ENCODE measurements at places on chromosomes 6 and 20.

- no peak for DNase-seq
Measured at GRCh38 chr6:166650824-166651807, 24.1 kb upstream of the RPS6KA2 start.

GRCh38 chr6:41189967-41190366 lies 11.0 kb downstream of the TREML2 start:
- no peak for DNase-seq

GRCh38 chr20:9985773-9986172 lies 49.0 kb upstream of the ANKEF1 start:
- no peak for DNase-seq

- DNase-seq: no peak
Measured at GRCh38 chr20:53806683-53807401, 213.2 kb upstream of the ZNF217 start.

DNA sequence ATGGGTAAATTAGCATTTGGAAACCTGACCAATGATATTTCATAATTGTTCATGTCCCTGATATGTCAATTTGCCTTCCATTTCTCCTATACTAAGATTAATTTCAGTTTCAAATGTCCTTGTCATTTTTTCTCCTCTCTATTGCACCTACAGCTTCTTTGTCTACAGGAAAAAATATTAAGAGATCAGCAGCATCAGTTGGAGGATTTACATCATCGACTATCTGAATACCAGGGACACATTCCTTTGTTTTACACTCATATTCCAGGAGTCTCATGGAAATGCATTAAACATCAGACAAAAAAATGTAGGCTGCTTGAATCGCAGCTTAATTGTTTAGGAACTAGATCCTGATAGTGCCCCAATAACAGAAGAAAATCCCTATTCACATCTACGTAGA lies 188.2 kb downstream of the PRKN start:
- peak; percentile 35 for DNase-seq

GRCh38 chr20:62197801-62198200 lies 15.0 kb downstream of the MTG2 start:
- no peak for DNase-seq

GRCh38 chr20:21161926-21162325 lies 36.0 kb downstream of the KIZ start:
- no peak for DNase-seq

DNA sequence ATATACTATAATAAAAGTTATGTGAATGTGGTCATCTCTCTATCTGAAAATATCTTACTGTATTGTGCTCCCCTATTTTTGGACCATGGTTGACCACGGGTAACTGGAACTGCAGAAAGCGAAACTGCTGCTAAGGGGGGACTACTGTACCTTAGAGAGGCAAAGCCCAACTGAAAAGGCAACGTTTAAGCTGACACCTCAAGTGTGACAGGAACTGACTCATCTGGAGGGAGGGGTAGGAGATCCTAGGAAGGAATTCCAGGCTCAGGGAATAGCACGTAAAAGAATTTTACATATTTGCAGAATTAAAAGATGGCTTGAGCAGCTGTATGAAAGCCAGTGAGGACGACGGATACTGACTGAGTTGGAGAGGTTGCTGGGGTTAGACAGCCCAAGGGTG lies 34.8 kb downstream of the ELOVL2 start:
- DNase-seq: peak; percentile 86

DNA sequence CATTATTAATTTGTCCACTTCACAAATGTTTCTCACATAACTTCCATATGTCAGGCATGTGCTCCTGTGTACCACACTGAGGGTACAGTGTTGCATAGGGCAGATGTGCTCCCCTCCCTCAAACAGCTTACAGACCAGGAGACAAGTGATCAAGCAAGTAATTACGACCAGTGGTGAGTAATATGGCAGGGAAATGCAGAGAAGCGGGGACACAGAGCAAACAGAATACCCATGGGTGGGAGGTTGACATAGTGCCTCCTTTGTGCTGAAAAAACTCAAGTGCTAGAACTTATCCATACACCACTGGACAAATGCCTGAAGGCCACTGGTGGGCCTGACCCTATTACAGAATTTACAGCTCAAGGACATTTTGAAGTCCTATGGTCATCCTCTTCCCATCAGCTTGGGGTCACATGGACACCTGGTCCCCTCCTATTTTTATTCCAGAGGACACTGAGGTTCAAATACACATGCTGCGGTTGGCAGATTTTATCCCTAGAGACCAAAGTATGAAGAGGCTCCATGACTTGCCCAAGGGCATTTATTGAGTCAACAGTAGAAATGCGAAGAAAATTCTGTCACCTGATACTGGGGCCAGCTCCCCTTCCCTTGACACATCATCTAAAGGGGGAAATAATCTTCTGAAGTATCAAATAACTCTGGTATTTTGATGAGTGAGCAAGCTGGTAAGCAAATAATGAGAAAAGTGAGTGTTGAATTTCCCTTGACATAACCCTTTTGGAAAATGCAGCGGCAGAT lies 116.6 kb downstream of the QRSL1 start:
- peak; percentile 18 for DNase-seq

GRCh38 chr6:100923481-100924165 lies 42.5 kb upstream of the ASCC3 start:
- peak; percentile 1 for DNase-seq

DNA sequence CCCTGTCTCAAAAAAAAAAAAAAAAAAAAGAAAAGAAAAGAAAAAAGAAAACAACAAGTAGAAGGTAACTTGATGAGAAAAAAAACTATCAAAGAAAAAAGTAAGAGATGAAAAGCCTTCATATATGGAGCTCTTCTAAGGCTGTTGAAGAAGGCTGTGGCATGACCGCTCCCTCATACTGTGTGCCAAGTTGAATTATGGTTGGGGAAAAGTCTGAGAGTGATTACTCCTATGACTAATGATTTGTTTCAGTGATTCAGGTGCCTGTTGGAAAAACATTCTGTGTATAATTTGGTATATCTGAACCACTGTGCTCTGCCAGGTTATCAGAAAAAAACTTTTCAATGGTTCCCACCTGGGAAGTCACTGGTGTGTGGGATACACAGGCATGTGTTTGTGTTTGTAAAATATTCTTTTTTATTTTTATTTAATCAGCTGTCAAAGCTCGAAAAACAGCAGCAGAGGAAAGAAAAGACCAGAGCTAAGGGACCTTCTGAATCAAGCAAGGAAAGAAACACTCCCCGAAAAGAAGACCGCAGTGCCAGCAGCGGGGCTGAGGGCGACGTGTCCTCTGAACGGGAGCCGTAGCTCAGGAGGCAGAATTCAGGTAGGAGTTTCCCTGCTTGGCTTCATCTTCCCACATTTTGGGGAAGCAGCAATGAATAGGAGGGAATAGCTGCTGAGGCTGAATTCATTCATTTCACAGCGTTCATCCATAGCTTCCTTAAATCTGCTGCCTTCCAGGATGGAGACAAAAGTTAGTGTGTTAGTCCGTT lies 69.7 kb upstream of the SCP2D1 start:
- DNase-seq: no peak

DNA sequence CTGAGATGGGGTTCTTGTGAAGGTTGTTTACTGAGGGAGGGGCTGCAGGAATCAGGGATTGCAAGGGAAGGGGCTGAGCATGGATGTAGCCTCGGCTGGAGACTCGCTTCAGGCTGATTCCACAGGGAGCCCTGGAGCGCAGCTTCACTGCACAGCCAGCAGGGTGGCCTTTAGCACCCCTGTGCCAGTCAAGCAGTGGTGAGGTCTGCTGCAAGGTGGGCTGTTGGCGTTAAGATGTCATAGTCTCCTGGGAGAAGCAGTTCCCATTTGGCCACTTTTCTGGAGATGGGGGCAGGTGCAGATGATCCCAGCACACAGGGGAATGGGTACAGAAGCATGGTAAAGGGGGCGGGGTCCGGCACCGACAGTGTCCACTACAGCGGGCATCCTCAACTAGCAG lies 126.3 kb downstream of the TOX2 start:
- no peak for DNase-seq

GRCh38 chr20:45935416-45936046 lies 1.0 kb downstream of the PCIF1 start:
- DNase-seq: peak; percentile 30

DNA sequence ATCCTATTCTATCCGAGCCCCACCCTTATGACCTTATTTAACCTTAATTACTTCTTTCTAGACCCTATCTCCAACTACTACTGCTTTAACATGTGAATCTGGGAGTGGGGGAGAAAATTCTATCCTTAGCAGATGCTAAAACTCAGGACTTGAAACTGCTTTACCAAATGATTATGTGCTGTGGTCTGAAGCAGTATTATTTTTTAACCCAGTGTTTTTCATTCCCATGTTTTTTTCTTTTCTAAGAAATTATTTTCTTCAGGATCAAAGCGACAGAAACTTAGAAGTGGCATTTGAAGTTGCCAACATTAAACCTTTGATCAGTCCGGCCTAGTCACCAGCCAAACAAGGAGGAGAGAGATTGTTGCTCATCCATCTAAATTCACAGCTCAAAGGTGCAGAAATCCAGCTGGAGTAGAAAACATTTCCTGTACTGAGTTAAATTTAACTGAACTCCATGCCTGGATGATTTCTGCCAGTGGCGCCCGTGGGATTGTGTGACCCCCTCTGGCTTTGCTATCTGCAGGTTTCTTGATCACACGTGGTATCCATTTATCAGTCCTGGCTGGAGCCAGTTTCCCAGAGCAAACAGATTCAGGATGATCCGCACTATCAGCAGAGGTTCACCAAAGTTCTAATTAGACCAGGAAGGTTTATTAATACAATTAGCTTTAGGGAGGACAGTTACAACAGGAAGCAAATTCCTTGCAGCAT lies 300.5 kb downstream of the PLCB1 start:
- no peak for DNase-seq

DNA sequence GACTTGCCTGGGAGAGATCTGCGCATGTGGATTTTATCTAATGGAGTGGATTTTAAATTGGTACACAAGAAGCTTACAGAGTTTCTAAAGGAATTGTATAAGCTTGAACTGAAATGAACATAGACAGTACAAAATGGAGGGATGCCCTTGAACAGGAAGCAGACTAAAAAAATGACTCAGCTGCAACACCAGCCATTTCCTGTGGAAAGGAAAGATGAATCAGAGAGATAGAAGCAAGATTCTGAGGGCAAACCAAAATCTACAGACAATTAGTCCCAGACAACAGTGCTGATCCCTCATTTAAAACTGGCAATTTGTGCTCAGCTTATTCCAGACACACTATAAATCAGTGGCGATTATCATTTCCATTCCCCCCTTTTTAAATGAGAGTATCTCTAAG lies 114.6 kb upstream of the TCF21 start:
- DNase-seq: peak; percentile 82

DNA sequence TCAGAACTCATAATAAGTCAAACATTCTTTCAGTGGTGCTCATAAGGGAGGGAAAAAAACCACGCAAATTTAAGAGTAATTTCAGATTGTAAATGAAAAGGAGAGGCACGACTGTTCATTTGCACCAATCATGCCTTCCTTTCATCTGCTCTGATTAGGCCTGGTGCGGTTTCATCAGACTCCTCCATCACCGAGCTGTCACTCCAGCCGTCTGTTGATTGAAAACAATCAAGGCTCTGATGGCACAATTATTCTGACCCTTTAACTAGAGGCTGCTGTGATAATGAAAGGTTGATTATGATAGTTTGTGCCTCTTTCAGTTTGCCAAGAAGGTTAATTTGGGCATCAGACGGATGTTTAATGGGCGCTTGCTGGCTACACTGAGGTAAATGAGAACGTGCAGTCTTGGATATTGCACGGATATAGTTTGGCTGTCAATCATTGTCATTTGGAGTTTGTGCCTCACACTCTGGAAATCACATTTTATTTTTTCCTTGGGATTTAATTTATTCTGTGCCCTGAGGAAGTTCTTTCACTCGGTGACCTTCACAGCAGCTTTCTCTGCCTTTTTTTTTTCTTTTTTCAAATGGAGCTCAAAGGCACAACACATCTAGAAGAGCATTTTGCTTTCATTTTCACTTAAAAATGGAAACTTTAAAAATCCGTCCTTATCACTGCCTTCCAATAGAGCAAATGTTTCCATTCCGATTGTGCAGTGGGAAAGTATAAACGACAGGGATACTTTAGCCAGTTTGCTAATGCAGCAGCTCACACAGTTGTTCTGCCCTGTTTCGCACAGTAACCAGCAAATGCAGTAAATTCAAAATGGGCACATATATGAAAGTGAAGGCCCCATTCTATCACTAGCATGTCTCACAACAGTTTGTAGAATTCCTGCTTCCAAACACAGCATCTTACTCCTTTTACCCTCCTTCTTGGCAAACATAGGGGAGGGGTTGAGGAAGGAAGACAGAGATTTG lies 172.8 kb downstream of the KLHL32 start:
- no peak for DNase-seq

DNA sequence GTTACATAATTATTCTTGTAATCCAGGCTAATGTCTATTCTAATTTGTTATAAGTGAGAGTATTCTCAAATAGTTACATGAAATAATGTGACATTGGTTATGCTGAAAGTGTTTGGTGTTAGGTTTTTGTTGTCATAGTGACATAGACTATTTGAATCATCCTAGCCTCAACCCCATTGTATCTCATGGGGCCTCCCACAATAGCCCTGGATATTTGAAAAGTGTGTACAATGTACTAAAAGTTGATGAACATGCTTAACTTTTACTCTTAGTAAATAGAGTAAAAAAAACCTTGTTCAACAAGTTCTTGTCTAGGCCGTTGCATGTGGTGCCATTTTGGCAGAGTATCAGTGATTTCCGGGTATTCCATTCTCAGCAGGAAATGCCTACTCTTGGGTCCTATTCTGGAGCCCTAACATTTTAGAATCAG lies 83.0 kb downstream of the RTN4IP1 start:
- DNase-seq: peak; percentile 65

DNA sequence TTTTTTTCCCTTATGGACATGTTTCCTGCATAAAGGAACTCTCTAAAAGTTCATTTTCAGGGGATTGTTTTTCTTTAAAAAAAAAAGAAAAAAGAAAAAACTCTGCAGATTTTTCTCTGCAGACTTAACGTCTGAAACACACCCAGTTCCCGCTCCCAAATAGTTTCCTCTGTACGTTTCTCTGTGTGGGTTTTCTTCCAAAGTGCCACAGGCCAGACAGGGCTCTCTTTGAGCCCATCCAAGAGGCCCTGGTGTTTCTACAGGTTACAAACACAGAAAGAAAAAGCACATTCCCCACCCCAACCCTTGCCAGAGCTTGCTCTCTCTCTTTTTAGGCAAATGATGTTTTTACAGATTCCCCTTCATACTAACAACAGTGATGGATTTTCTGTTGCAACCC lies 258.6 kb downstream of the FNDC1 start:
- no peak for DNase-seq
